ENCODE measurements at places on chromosomes 11 and 22.

GRCh38 chr11:46888636-46889035 lies 29.7 kb downstream of the LRP4 start:
- no peak for DNase-seq

GRCh38 chr11:130092661-130093060 lies 23.0 kb downstream of the APLP2 start:
- no peak for DNase-seq

- DNase-seq = no peak
Measured at GRCh38 chr11:58276151-58276550, 8.1 kb upstream of the OR10W1 start.

GRCh38 chr11:134752964-134753770 lies 341.1 kb upstream of the B3GAT1 start:
- DNase-seq = no peak

DNA sequence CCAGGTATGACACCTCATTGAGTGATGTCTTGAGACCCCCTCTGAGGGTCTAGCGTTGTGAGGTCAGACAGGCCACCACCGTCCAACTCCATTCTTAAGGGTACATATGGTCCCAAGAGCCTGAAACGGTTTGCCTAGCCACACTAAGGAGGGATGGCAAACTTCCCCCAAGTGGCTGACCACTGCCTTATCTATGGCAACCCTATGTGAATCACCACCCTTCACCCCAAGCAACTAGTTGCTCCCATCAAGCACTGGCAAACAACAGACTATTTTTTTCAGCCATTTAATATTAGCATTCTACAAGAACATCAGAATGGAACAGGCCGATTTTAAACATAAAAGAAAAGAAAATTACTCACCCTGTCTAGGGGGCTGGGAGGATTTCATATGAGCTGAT lies 22.8 kb downstream of the THOC5 start:
- no peak for DNase-seq

GRCh38 chr11:79990141-79990540 lies 549.3 kb upstream of the TENM4 start:
- no peak for DNase-seq

DNA sequence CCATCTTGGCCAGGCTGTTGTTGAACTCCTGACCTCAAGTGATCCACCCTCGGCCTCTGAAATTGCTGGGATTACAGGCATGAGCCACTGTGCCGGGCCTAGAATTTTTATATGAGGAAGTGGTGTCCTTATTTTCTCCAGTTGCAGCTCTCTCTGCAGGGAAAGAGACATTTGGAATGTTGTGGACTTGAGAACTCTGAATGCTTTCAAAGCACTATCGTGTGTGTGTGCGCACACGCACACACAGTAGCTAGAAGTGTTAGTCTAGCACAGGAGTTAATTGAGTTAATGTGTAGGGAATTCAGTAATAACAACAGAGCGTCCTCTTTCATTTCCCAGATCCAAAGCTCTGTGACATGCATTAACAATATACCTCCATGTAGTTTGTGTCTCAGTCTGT lies 164.0 kb upstream of the RASSF10 start:
- DNase-seq = no peak

- DNase-seq = no peak
Measured at GRCh38 chr11:44577231-44577830, 11.9 kb downstream of the CD82 start.

- DNase-seq = no peak
Measured at GRCh38 chr11:30889143-30889794, 303.1 kb upstream of the MPPED2 start.

All from endothelial cell (in vitro differentiated cells).